Activated CD8-positive, alpha-beta memory T cell treated with anti-CD3 and anti-CD28 coated beads for 4 hours (primary cell): ENCODE measurements at places on chromosomes 3 and 15.

- no peak for DNase-seq
These were observed 45.5 kb upstream of the BOC start for GRCh38 chr3:113165841-113166240.

DNA sequence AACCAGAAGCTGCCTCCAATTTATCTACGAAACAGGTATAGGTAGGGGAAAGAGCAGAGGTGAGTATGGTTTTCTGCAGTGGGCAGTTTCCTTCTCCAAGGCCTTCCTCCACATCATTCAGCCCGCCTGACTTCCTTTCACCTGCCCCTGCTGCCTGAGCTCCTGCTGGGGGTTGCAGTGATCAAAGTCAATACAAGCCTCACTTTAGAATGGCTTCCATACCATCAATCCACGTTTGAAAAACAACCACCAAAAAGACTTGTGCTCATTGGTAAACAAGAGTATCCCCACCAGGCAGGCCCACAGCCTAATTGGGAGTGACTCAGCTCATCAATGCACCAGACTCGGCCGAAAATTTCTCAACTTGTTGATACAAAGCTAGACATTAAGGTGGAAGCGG, 159.9 kb downstream of the MAGI1 start:
- DNase-seq: no peak

GRCh38 chr3:133888726-133889340, 6.8 kb downstream of the RAB6B start:
- no peak for DNase-seq

DNA sequence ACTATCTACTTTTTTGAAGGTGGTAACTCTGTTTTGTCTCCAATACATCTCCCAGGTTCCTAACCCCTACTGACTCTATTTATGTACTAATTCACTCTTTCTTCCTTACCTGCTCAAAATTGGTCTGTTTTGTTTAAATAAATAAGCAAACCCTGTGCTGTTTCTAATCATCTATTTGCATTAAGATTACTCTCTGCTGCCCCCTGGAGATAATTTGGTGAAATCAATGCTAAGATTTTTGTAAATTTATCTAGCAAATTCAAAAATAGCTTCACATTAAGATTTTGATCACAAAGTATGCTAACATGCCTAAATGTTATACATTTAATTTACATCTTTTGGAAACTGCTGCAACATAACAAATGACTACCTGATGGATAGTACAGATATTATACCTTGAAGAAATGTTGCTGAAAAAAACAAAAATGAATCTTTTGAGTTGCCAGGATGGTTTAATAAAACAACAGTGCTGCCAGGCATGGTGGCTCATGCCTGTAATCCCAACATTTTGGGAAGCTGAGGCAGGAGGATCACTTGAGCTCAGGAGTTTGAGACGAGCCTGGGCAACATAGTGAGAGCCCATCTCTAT, 4.4 kb upstream of the CD200R1 start:
- DNase-seq: no peak

GRCh38 chr3:9497821-9498565, 55.6 kb downstream of the LHFPL4 start:
- no peak for DNase-seq

GRCh38 chr3:23712656-23713559, 92.8 kb upstream of the UBE2E1 start:
- no peak for DNase-seq
